ENCODE measurements at places on chromosomes 2 and 18. TPM values are rescaled to one million over a fixed set of nuclear protein-coding genes. Genes with fewer than 3 reads are reported as not detected.
A peak's percentile ranks its signal among the peaks of the same experiment; 100 is the strongest.

GRCh38 chr2:167544602-167545001 is 656.3 kb downstream of the XIRP2 start:
- no peak for DNase-seq

- no peak for DNase-seq
Measured at GRCh38 chr2:42256505-42256904, 87.4 kb downstream of the EML4 start.

- DNase-seq = peak; percentile 94
Measured at GRCh38 chr2:181106789-181107627, 126.6 kb downstream of the UBE2E3 start.

DNA sequence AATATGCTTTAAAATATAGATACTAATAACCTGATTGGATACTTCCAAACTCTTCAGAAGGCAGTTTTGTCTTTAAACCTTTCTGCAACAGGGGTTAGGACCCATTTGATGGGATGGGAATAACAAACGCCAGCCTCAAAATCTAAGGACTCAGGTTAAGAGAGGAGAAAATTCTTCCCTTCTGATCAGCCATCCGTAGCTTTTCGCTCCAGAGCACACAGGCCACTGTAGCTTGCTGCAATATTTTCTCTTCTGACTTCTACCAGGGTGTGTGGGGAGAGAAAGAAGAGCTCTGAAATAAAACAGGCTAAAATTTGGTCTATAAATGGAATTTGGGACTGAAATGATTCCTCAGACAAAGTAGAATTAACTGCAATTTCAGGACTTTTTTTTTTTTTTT is 95.1 kb downstream of the ALPK2 start:
- DNase-seq = no peak

DNA sequence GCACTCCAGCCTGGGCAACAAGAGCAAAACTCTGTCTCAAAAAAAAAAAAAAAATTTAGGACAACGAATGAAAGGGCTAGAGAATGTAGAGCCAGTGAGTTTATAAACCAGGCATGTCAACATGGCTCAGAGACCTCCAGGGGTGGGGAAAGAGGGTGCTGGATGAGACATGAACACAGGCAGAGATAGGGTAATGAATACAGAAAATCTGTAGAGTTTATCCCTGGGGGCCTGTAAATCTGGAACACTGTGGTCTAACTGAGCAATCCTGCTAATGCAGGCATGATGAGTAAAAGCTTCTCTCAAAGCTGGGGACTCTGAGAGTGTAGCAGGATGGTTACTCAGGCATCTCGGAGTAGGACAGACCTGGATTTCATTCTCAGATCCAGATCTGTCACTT is 59.2 kb upstream of the IGFBP2 start:
- peak; percentile 31 for DNase-seq

Gene NT5DC4
- total RNA-seq = not detected

Gene SELENOI
- total RNA-seq = 25.0 TPM

Data from IMR-90 (cell line).